ENCODE measurements at places on chromosomes 5 and 9. TPM values are rescaled to one million over a fixed set of nuclear protein-coding genes. Genes with fewer than 3 reads are reported as not detected.

GRCh38 chr5:111063709-111064322 is 7.7 kb upstream of the TSLP start:
- DNase-seq: no peak

DNA sequence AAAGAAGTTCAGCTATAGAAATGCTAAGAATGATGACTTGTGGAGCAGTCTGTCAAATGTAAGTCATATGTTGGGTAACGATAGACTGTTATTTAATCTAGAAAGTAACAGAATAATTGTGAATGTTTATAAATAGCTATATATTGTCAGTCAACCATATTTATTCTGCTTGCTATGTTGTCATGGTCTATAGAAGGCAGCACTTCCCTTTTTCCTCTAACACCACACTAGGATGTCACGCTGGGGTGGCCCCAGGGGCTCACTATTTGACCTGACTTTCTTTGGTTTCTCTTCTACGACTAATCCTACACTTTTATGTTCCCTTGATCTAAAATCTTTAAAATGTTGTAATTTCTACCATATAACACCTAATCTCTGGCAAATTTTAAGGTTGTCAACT is 20.5 kb downstream of the ERAP2 start:
- DNase-seq: no peak

The ANKRD34B gene
- not detected for polyA plus RNA-seq

- no peak for DNase-seq
These were observed 85.7 kb downstream of the AMBP start for GRCh38 chr9:113992276-113992951.

DNA sequence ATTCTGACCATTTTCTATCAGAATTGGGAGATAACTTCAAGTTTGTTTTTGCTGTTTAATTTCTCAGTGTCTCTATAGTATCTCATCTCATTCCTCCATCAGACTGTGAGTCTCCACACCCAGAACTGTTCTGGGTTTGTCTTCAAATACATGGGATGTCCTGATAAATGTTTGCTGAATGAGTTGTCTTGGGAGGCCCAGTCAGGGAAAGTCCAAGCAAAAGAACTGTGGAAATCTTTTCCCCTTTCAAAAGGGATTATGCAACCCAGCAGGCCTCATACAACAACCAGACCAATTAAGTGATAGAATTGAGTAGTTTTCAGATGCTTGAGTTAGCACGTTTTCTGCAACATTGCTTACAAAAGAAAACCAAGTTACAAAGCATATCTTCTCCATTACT is 324.4 kb downstream of the BRINP1 start:
- no peak for DNase-seq

The DBN1 gene
- 103 TPM for polyA plus RNA-seq

The GARIN3 gene
- not detected for polyA plus RNA-seq

The INSYN2B gene
- polyA plus RNA-seq: 2.0 TPM
